ENCODE measurements at places on chromosomes 1 and 21. TPM values are rescaled to one million over a fixed set of nuclear protein-coding genes. Genes with fewer than 3 reads are reported as not detected.

EFCAB14 gene
- total RNA-seq = 96.1 TPM

FYB2 gene
- not detected for total RNA-seq

ZMYM4 gene
- total RNA-seq = 28.7 TPM

HOOK1 gene
- total RNA-seq = 1.6 TPM

DNAJC6 gene
- total RNA-seq = 5.4 TPM

CD48 gene
- 403 TPM for total RNA-seq

CLDN14 gene
- total RNA-seq = not detected

LDLRAD1 gene
- not detected for total RNA-seq

FAM72C gene
- 21.0 TPM for total RNA-seq

CFH gene
- 22.9 TPM for total RNA-seq

COL6A1 gene
- total RNA-seq = 0.08 TPM

OR2L8 gene
- not detected for total RNA-seq

ODF2L gene
- 63.1 TPM for total RNA-seq

FBXO2 gene
- 1.8 TPM for total RNA-seq

DFFA gene
- total RNA-seq = 24.2 TPM

PATJ gene
- total RNA-seq = 10.8 TPM

AUNIP gene
- total RNA-seq = 5.2 TPM

PRRX1 gene
- total RNA-seq = not detected

TSNAX gene
- 48.7 TPM for total RNA-seq

NECAP2 gene
- 123 TPM for total RNA-seq

DTL gene
- total RNA-seq = 60.7 TPM

OR10J1 gene
- total RNA-seq = not detected

RSPH1 gene
- total RNA-seq = not detected

DDAH1 gene
- not detected for total RNA-seq

SLC30A10 gene
- total RNA-seq = not detected

CLEC20A gene
- total RNA-seq = not detected

GPR37L1 gene
- total RNA-seq = not detected

ANKRD35 gene
- 0.35 TPM for total RNA-seq

OR2G6 gene
- not detected for total RNA-seq

NID1 gene
- total RNA-seq = 0.45 TPM

S100A7 gene
- not detected for total RNA-seq

IFNAR1 gene
- 38.6 TPM for total RNA-seq

IRF6 gene
- total RNA-seq = 0.10 TPM

LINGO4 gene
- total RNA-seq = 1.2 TPM

C1orf87 gene
- not detected for total RNA-seq

S100A10 gene
- total RNA-seq = 641 TPM

USP25 gene
- 61.0 TPM for total RNA-seq

NGF gene
- total RNA-seq = not detected

SLX9 gene
- total RNA-seq = 42.4 TPM

CHRNB2 gene
- total RNA-seq = not detected

VANGL1 gene
- 17.7 TPM for total RNA-seq

CCDC17 gene
- 3.6 TPM for total RNA-seq

CIART gene
- 1.7 TPM for total RNA-seq

PTAFR gene
- total RNA-seq = 0.23 TPM

Data from activated CD4-positive, alpha-beta memory T cell treated with anti-CD3 and anti-CD28 coated beads, Interleukin-2, amount 10 ng/mL, durations not matched to agents 7 days and 5 days (primary cell).